COR-L47 (cell line): ENCODE measurements at places on chromosomes 11 and 22.
A peak's percentile ranks its signal among the peaks of the same experiment; 100 is the strongest.

DNA sequence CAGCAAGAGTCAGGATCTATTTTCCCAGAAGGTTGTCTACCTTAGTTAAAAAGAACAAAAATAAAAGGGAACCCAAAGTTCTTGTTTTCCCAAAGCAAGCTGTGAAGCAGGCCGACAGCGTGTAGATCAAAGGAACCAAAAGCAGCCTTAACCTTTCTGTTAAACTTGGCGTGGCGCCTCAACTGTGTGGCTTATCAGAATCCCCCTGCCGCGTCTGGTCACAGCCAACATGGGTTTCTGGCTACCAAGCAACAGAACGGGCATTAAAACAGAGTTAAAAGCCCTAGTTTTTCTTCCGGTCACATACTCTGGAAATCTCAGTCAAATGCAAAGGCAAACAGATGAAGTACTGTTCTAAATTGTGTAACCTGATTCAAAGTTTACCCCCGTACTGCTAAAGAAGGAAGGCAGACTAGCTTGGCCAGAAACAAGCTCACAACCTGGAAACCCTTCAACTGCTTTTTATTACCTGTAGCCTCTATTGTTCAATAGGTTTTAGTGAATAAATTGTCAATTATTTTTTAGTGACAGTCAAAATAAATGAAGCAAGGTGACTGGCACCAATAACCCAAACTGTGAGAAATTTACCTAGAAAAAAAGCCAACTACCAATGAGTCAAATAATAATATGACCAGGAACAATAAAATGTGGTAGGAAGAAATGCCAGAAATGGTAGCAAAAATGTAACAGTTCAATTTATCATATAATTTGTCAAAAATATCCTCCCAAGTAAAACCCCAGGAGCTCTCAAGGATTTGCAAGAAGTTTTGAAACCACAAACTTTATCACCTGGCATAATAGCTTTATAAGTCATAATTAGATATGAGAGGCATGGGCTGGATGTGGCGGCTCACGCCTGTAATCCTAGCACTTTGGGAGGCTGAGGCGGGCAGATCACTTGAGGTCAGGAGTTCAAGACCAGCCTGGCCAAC is 21.4 kb downstream of the CHKA start:
- no peak for DNase-seq

DNA sequence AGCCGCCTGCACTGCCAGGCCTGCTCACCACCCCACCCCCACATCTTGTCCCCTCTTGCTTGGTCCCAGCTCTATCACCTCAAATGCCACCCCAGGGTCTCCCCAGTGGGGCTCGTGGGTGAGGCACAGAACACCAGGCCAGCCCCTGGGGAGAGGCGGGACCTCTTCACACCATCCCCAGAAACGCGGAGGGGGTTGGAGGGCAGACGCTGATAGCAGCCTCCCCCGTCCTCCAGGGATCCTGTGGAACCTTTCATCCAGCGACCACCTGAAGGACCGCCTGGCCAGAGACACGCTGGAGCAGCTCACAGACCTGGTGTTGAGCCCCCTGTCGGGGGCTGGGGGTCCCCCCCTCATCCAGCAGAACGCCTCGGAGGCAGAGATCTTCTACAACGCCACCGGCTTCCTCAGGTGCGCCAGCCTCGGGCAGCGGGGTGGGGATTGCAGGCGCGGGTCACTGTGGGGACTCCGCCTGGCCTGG is 5.8 kb downstream of the PKP3 start:
- DNase-seq = no peak

- DNase-seq = no peak
Observed at GRCh38 chr11:120659076-120659475, 147.5 kb downstream of the GRIK4 start.

GRCh38 chr22:30876221-30876751 is 92.3 kb downstream of the MORC2 start:
- no peak for DNase-seq

DNA sequence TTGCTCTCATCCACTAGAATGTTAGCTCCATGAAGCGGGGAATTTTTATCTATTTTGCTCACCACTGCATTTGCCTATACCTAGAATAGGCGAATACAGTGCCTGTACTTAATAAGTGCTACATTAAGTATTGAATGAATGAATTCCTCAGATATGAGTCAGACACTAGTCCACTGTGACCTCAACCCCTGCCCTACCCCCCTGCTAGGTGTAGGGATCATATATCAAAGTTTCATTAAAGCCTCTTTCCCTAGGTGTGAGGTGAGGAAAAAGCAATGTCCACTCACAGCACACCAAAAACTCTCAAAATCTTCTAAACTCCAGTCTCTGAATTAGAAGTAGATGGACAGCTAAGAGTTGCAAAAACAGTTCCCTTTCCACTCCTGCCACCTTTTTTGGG is 9.8 kb upstream of the PSMA1 start:
- no peak for DNase-seq

DNA sequence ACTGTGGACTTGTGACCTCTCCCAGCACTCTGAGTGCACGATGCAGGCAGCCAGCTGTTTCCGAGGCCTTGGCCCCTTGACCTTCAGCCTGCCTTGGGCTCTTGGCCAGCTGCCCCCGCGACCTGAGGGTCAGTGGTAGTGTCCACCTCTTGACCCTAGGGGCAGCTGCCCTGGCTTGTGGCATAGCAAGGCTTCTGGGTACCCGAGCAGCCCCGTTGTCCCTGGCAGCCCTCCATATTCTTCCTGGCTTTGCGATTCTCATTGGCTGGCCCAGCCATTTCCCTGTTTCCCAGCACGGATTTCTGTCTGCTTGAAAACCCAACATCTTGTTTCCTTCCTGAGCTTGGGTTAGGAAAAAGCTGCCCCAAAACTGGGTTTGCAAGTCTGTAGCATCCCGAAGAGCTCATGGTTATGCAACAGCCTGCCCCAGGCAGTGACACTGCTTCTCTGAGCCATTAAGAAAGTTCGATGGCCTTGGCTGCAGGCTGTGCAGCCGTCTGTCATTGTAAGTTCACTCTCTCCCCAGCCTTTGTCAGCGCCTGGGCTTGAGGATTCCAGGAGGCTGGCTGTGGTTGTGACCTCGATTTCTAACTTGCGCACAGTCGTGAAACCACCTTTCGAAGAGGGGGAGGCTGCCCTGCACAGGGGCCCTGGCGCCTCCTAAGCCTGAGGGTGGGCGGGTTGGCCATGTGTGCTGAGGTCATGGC is 48.8 kb downstream of the FBLN1 start:
- DNase-seq = no peak

DNA sequence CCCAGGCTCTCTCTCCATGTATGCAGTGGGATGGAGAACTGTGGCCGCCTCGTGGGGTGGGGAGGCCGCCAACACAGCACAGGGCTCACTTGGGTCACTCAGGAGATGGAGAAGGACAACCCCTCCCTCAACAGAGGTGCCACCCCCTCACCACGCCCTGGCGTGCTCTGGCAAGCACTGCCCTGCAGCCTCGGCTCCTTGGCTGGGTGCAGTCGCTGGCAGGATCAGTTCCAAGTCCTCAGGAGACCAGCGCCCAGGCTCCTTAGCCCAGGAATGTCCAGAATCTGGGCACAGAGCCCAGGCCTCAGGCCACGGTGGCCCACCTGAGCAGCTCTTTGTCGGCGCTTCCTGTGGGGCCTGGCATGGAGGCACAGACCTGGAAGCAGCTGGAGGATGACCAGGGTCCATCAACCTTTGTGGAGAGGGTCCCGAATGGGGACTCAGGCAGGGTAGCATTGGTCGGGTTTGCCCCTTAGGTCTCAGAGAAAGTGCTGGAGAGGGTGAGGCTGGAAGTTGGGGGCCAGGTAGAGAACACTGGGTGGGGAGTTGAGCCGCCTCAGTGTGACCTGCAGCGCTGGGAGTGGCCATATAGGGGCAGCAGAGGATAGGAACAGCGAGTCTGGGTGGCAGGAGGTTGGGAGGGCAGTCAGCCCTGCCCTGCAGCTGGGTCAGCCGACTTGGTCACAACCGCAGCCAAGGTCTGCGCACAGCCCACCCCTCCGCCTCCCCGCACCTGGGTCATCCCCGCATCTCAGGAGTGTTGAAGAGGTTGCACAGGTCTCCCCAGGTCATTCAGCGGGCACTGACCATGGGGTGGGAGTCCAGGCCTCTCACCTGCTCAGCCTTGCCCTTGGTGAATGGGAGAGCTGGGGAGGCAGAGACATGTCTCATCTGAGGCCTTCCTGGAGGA is 8.2 kb downstream of the SUSD2 start:
- no peak for DNase-seq

DNA sequence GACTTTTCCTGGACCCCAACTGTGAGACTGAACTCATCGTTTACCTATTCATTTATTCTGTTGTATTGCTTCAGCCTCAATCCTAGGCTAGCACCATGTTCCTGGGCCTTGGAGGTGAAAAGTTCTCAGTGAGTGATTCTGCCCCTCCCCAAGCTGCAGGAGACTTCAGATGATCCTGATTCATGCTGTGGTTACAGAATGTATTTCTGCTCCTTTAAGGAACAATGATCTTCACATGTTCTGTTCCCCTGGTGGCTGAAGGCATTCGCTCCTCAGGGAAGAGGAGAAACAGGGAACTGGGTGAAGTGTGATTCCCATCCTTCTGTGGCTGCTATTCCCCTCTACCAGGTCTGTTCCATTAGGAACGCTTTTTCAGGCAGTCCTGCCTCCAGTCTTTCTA is 2.4 kb downstream of the OR52E1 start:
- no peak for DNase-seq

DNA sequence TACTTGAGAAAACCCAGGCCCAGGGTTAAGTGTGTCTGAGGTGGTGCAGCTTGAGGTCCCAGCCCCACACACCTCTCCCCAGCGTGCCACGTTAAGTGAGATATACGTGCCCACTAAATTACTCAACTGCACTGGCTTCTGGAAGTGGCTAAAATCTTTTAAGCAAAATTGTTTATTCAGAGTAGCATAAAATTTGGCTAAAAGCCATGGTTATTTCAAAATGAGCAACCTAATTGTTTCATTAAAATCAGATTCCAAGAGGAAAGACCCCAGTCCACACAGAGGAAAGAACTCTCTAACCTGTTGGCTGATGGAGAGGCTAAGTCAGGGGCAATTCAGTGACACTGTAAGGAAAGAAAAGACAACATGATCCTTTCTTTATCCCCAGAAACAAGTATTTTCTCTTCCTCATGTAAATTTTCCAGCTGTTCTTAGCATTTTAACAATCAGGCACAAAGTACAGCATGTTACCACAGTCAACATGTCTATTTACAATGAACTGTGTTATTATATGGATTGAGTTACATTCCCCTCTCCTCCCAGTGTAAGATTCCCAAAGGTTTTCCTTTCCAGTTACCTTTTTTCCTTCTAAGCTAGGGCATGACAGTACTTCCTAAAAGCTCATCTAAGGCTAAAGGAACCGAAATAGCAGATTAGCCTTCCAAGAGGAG is 26.6 kb downstream of the NUP50 start:
- no peak for DNase-seq

GRCh38 chr11:123304828-123305466 is 109.9 kb upstream of the CLMP start:
- DNase-seq = peak; percentile 9

- no peak for DNase-seq
Observed at GRCh38 chr11:59204746-59205145, 8.0 kb downstream of the MPEG1 start.

DNA sequence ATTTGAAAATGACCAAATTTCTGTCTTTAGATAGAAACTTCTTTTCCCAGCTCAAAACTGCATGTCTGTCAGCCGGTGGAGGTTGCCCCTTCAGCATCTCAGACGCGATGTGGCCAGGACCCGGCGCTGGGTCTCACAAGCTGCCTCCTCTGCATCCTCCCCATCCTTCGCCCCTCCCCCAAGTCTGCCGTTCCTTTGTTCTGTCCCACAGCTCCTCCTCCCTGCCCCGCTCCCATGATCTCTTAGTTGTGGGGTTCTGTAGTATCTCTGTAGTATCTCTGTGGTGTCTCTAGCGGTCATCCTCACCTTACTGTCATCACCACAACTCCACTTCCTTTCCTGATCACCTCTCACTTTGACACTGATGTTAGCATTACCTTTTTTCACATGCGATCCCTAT is 49.9 kb downstream of the TRAF6 start:
- DNase-seq = no peak

DNA sequence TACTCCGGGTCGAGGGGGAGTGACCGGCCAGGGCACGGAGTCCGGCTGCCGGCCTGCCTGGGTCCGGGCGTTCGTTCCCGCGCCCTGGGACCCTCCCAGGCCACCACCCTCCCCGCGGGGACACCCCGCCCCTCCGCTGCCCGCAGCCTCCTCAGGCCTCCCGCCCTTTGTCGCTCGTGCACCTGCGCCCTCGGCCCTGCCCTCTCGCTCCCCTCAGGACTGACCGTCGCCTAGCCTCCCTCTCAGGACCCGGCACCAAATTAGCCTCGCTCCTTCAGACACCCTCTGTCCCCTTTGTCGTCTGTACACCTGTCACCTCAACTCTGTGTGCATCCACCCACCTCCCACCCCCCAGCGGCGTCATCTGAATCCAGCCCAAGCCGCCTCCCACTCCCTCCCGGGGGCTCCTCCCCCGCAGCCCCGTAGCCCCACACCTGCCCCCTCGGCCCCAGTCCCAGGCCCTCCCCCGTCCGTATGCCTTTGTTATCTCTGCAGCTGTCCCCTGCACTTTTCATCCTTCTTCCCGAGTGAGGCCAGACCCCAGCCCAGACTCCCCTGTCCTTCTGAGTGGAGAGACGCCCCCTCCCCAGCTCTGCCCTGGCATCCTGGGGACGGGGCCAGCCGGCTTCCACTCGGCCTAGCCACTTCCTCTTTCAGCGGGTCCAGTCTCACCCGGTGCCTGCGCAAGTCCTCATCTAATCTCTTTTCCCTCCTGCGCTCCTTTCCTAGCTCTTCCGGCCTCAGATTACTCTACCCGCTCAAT is 643 bp downstream of the TIGD3 start:
- DNase-seq = peak; percentile 50

- DNase-seq = no peak
Observed at GRCh38 chr11:79538775-79539174, 97.9 kb upstream of the TENM4 start.

DNA sequence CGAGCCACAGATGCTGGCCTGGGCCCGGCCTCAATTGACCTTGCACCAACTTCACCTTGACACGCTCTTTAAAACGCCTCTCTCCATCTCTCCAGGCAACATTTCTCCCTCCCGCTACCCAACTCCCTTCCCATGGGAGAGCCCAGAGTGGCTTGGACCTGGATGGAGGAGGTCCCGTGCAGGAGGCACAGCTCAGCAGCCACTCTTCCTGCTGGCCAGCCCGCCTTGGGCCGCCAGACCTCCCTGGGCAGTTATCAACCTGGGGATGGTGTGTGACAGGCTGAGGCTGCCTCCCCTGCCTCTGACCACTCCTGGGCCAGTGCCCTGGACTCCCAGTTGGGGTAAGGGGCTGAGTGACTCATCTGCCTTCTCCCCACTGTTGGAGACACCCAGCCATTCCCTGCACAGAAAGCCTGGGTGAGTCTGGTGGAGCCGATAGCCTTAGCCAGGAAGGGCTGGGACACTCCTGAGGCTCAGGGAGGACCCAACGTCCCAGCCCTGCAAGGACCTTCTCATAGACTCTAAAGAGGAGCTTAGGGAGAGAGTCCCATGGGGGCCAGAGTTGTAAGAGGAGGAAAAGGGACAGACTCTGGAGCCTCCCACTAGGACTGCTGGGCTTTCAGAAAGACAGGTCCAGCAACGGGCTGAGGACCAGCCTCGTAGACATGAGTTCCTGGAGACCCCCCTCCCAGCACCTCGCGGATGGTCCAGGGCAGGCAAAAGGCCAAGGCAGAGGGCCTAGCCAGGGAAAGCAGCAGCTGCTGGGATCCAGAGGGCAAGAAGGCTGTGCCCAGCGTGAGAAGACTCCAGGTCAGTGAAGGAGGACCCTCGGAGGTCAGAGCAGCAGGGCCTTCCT is 131.7 kb downstream of the CEP164 start:
- DNase-seq = no peak

- DNase-seq = no peak
Observed at GRCh38 chr11:32050264-32050663, 40.6 kb upstream of the RCN1 start.
